ENCODE measurements at places on chromosomes 5 and 9. TPM values are rescaled to one million over a fixed set of nuclear protein-coding genes. Genes with fewer than 3 reads are reported as not detected.

EQTN gene
- not detected for total RNA-seq

MCTP1 gene
- total RNA-seq: 7.5 TPM

MGAT1 gene
- 132 TPM for total RNA-seq

HSPA5 gene
- 142 TPM for total RNA-seq

ECSCR gene
- 0.36 TPM for total RNA-seq

FCN1 gene
- total RNA-seq: not detected

OCLN gene
- 45.2 TPM for total RNA-seq

SLC36A3 gene
- total RNA-seq: not detected

ARHGEF28 gene
- total RNA-seq: 24.2 TPM

DBN1 gene
- total RNA-seq: 127 TPM

LRRC70 gene
- 1.5 TPM for total RNA-seq

PWWP2A gene
- 14.2 TPM for total RNA-seq

CSNK1G3 gene
- total RNA-seq: 21.6 TPM

NUTM2F gene
- not detected for total RNA-seq

PDZD2 gene
- total RNA-seq: 2.9 TPM

RPS23 gene
- total RNA-seq: 2,034 TPM

FSTL4 gene
- 4.2 TPM for total RNA-seq

All from PC-3 (cell line).